ENCODE measurements at places on chromosomes 7 and 10. TPM values are rescaled to one million over a fixed set of nuclear protein-coding genes. Genes with fewer than 3 reads are reported as not detected.

- no peak for DNase-seq
These were observed 133.7 kb downstream of the LHPP start for GRCh38 chr10:124595143-124595883.

DNA sequence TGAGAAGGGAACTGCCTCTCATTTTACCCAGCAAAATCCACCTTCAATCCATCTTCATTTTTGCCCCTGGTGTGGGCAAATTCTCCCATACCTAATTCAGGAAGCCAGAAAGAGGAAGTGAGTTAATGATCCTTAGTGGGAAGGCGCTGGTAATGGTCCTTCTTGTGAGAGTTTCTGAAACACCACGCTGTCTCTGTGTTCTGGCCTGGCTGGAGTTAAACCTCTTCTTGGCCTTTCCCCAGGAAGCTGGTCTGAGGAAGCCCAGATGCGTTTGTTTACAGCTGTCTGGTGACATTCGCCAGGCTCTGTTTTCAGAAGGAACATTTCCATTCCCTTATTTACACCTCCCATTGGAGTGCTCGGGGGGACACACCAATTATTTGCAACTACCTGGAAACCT, 24.3 kb downstream of the HTRA1 start:
- no peak for DNase-seq

- peak; percentile 65 for DNase-seq
These were observed 320.5 kb downstream of the PTPRN2 start for GRCh38 chr7:158266817-158267741.

- no peak for DNase-seq
These were observed 196.3 kb downstream of the TNS3 start for GRCh38 chr7:47385536-47386125.

GRCh38 chr10:60967854-60968484, 24.0 kb upstream of the RHOBTB1 start:
- DNase-seq = no peak

DNA sequence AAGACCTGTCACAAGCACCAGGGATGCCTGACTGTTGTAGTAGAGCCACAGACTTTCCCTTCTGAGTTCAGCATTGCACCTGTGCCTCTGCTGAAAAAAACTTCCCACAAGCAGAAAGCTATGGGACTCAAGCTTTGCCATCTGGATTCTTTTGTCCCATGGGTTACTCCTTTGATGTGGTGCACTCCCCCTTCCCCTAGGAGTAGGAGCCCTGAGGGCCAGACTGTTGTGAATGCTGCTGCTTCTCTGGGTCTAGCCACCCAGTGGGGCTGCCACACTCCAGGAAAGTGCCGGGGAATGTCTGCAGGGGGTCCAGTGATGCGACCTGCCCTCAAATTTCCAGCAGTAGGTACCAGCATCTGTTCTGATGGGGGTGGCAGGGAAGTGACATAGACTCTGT, 11.7 kb downstream of the CASP7 start:
- no peak for DNase-seq

DNA sequence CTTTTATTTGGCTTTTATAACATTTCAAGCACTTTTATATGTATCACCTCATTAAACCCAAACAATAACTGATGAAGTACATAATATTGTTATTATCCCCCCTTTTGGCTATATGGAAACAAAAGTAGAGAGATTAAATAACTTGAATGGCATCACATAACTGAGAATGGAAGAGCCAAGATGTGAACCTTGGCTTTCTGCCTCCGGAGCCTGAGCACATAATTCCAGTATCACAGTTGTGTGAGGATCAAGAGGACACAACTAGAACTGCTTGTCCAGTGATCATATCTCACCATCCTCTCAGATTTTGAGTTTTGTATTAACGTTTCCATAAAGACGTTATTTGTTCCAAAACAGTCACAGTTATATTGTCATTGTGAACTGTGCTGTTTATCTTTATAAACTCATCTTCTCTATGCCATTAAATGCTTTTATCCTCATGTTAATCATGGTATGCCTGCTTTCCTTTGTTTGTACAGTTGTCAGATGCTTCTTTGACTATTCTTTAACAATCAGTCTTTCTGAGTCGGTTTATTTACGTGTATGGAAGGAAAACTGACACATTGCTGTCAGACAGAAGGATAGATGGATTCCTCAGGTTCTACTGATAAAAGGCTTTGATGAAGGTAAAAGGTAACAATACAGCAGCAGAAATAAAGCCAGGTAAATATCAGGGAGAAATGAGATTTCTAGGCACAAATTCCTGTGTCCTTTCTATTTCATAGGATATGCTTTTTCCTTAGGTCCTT, 92.0 kb upstream of the FAM13C start:
- no peak for DNase-seq

Gene ACHE
- total RNA-seq = 7.1 TPM
